ENCODE measurements at places on chromosomes 11 and 22.

DNA sequence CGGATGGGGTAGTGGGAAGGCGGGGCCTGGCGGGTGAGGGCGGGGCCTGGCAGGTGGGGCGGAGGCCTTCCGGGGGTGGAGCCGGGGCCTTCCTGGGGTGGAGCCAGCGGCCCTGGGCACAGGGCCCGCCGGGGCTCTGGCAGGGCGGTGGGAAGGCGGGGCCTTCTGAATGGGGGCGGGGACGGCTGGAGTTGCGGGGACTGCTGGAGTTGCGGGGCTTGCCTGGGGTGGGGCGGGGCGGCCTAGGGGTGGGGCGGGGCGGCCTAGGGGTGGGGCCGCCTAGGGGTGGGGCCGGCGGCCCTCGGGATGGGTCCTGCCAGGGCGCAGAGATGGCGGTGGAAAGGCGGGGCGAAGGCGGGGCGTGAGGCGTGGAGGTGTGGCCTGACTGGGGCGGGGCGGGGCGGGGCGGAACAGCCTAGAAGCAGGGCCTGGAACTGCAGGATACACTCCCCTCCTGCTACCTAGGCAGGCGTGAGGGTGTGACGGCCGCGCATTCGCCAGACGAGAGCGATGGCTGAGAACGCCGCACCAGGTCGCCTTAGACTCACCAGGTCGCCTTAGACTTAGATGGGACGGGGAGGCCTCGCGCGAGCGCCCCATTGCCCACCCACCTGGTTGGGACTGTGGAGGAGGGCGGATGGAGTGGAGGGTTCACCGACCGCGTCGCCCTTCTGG lies 19.3 kb downstream of the RRP7A start:
- peak; percentile 80 for DNase-seq

DNA sequence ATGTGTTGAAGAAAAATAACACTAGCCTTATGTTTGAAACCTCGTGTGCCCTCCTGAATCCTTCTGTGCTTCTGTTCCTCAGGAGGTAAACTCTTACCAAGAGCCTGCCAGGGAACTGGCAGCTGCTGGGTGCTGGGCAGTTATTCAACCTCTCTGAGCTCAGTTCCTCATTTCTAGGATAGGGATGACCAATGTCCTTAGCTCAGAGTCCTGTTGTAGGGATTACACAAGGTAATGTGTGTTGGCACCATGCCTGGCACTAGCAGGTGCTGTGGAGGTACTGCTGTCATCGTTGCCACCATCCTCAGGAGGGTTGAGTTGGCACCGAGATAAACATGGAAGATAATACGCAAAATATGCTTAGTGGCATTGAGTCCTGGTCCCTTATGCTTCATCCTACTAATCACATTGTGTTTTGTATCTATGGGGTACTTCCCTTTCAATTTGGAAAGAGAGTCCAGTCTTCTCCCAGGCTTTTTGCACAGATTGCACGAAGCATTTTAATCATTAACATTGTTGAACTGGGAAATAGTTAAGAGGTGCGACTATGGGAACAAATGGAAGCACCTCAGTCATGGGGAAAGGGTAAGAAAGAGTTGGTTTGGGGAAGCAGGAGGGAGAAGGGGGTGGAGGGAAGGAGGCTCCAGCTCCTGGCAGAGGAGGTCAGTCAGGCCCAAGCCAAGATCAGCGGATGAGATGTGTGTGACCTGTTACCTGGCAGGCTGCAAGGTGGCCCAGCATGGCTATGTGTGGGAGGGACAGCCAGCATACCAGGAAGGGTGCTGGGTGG lies 56.7 kb downstream of the CABIN1 start:
- DNase-seq, result no peak

DNA sequence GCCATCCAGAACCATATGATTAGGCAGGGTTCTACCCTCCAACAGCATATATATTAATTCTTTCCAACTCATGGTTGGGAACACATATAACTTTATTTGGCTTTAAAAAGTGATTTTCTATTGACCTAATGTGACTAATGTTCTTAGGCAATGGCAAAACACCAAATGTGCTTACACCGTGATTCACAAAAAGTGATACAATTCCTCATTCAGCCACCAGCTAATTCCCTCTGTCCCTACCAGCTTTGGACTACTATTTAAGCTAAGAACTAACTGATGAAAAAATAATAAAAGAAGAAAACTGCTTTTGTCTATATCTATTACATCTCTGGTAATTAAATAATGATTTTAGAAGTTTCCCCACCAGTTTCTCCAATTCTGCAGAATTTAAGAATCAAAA lies 4.7 kb downstream of the CTSC start:
- DNase-seq, result no peak

DNA sequence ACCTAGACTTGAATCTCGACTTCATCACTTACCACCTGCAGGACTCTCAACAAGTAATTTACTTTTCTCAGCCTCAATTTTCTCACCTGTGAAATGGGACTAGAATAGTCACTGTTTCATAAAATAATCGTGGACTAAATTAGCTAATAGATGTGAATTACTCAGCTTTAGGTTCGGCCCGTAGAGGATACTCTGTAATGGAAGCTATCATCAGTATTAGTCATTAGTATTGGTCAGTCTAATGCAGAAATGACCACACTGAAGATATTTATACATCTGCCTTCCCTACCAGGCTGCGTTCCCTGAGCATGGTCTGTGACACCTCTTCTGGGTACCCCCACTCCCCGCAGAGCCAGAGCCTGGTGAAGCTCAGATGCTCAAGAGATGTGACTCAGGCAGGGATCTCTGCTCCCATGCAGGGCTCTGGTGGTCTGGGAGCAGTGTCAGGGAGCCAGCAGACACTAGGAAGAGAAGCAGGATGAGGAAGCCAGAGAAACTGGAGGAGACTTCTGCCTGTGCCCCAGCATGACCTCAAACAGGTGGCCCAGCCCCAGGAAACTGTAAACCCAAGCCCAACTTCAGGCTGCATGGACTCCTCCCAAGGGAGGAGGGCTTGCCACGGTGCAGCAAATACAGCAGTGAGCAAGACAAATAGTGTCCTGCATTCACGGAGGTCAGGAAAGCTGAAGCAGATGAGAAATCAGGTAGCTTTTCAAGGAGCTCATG lies 88.0 kb upstream of the E2F8 start:
- DNase-seq, result no peak

DNA sequence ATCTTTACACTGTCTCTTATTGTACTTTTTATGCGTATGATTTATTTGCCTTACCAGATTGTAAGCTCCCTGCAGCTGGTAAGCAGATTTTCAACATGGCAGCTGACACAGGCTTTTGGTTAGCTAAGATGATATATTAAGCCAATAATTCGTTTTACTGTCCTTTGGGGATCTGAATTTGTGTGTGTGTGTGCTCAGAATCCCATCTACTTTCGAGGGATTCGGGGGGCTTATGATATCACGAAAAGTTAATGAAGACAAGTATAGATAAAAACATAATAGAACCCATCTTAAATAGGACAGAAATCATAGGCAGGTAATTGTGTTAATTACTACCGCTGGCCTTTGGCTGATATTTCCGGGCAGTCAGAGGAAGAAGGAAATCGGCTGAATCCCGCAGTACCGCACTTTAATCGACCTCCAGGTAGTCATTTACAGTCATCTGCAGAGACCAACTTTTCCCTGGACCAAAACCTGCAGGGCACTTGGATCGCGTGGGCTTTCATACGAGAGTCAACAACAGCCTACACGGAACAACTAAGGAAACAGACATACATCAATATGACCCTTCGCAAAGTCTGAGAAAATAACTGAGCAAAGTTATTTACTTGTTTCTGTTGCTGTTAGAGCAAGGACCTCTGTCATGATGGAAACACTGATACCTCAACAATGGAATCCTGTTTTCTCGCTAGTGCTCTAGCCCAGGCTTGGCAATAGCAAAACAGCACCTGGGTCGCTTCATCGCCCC lies 802 bp downstream of the KBTBD3 start:
- no peak for DNase-seq

DNA sequence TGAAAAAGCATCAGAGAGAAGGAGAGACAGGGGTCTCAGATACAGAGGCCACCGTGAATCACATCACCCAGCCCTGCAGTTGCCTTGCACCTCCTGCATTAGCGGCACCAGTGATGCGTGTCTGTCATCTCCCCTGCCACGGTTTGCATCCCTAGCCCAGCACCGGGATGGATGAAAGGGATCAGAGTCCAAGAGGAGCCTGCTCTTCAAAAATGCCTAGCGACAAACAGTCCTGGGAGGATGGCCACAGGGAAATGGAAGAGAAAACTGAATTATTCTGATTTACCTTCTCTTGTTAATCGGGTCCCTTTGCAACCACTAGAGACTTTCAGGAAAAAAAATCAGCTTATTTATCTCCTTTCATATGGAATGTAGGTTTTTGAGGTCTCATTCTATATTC lies 495.6 kb upstream of the KIRREL3 start:
- no peak for DNase-seq

DNA sequence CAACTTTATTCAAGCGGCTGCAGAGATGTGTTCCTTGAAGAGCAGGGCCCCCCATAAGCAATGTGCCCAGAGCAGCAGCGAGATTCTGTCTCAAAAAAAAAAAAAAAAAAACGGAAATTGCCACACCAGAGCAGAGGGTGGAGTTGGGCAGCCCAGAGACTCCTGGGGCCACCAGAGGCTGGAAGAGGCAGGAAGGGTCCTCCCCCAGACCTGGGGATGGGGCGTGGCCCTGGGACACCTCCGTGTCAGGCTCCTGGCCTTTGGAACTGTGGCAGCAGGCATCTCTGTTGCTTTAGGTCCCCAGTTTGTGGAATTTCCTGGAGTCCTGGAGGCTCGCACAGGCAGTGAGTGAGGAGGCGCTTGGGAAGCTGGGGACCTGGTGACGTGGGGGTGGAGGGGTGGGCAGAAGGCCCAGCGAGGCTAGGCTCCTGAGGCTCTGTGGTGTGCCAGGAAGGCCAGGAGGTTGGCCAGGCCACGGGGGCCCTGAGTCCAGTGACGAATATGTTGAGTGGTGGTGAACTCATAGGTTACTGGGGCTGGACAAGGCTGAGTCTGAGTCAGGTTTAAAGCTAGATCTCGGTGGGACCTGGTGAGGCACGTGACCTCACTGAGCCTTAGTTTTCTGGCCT lies 735.6 kb downstream of the BRD1 start:
- no peak for DNase-seq

DNA sequence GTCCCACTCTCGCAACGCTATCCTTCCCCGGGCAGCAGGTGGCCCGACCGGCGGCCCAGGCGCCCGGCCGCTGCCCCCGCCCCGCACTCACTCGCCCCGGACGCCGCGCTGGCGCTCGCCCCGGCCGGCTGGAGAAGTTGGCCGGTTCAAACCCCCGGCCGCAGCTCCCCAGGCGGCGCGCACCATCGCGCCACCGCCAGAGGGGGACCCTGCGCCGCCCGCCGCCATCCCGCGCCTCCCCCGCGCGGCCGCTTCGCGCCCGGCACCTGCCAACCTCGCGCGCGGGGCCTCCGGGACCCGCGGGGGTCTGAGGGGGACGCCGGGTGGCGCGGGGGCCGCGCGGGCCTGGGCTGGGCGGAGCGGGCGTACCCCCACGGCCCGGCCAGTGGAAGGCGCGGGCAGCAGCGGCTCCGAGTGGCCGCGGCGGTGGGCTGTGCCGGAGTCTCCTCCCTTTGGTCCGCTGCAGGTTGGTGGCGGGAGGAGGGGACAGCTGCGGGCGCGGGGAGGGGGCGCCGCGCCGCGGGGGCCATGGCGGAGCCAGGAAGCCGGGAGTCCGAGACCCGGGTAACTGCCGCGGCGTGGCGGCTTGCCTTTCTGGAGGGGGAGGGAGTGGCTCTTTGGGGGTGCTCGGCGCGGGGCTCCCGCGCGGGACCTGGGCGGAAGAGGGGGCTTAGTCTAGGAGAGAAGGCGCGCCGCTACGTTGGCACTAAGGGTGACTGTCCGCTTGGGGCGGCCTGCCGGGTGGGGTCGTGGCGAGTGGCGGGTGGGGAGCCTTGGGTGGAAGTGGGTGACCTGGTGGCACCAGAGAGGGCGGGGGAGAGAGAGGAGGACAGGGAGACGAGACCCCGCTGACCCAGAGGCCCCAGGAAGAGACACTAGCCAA lies at the start of the genes MPST and TST:
TSS of gene MPST (plus strand) at position 434 of the 883 bp plus-strand sequence. CDS start at position 529, 95 bp downstream.
TSS of gene TST (minus strand) at position 139 of the 883 bp plus-strand sequence. CDS start 715 bp downstream, outside the sequence.
- peak; percentile 73 for DNase-seq

GRCh38 chr11:126282736-126283591 lies at the start of gene TIRAP:
TSS of gene TIRAP (plus strand) at chr11:126283093. CDS start at chr11:126290895, 7,802 bp downstream.
- DNase-seq, result peak; percentile 49

GRCh38 chr11:115197031-115197430 lies 307.2 kb downstream of the CADM1 start:
- no peak for DNase-seq

- no peak for DNase-seq
Measured at GRCh38 chr11:45097721-45098493, 48.5 kb upstream of the PRDM11 start.

DNA sequence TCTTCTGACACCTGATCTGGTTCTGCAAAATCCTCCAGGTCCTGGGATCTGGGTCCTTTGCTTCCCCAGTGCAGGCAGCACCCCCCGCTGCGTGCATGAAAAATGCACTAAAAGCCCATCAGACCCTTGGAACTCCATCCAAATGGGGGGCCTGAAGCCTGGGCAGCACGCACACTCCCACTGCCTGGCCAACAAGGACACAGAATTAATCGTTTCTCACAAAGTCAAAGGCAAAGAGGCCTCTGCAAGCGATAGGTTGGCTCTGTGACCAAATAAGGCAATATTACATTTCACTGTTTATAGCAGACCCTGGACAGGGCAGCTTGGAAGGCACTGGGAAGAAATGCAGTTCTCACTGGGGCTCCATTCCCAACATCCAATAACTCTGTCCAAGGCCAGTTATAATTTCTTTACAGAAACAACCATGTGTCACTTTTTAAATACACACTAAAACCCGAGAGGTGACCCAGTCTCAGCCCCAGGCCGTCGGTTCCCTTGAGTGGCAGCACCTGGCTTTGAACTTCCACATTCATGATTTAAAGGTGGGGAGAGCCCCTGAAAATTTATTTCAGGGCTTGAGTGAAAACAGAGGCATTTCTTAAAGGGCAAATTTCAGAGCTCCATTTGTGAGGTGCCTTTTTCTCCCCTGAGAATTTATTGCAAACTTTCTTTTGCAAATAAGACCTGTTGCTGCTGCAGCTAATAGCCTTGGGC lies 114.4 kb upstream of the ANO1 start:
- DNase-seq, result no peak

GRCh38 chr22:29609139-29609538 lies 5.7 kb downstream of the NF2 start:
- no peak for DNase-seq

GRCh38 chr11:122069707-122070360 lies 46.2 kb downstream of the BLID start:
- peak; percentile 38 for DNase-seq

GRCh38 chr11:126815111-126815510 lies 185.5 kb downstream of the KIRREL3 start:
- no peak for DNase-seq

GRCh38 chr22:43777286-43777685 lies 34.8 kb downstream of the EFCAB6 start:
- DNase-seq, result no peak

All from amygdala (tissue), 56 donors.